ENCODE measurements at places on chromosomes 2 and 18.
A peak's percentile ranks its signal among the peaks of the same experiment; 100 is the strongest.

DNA sequence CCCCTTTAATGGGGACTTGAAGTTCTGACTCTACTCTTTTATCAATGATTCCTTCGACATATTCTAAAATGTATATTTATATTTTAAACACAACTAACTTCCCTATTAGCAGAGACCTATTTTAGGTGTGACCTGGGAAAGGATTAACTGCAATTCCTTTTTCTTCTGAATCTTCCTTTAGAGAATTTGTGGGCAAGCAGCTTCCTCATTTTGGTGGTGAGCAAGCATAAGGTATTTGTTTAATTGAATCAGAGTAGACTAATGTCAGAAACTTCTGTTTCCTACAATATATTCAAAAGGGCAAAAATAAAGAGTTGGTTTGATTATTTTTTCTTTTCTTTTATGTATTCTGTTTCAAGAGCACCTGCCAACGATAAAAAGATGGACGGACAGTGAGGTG is 237.0 kb downstream of the IKZF2 start:
- DNase-seq: no peak

DNA sequence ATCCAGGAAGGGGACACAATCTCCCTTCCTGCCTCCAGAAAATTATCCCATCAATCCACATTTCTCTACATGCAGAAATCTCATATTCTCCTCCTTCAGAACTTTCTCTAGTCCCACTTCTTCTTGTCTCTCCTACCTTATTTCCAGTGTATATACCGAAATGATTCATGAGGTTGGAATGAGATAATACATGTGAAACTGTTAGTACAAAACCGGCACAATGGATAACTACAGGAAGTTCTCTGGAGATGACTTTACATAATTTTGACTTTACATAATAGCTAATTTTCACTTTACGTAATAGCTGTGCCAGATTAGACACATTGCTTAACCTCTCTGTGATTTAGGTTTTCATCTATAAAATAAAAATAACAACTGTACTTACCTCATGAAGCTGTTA is 801.3 kb downstream of the ERBB4 start:
- DNase-seq: no peak

- no peak for DNase-seq
Observed at GRCh38 chr2:20698916-20699613, 32.1 kb downstream of the GDF7 start.

- peak; percentile 38 for DNase-seq
Observed at GRCh38 chr2:7083580-7084509, 166.6 kb downstream of the RNF144A start.
